ENCODE measurements at places on chromosomes 2 and 18.

- no peak overlapping the region for H3K27ac ChIP-seq
- H3K4me3 ChIP-seq = no peak overlapping the region
- peaks cover 31% of the 10 kb centered on the region for H3K4me1 ChIP-seq
- DNase-seq = no peak
Observed at GRCh38 chr2:147648471-147648870, 196.4 kb upstream of the ACVR2A start.

- no peaks in the 10 kb centered on the region for H3K36me3 ChIP-seq
- H3K4me1 ChIP-seq = peaks cover 3% of the 10 kb centered on the region
- no peak for DNase-seq
- no peak overlapping the region for H3K4me3 ChIP-seq
- H3K27ac ChIP-seq = no peak overlapping the region
- no peaks in the 10 kb centered on the region for H3K27me3 ChIP-seq
Observed at GRCh38 chr2:48200620-48201293, 294.5 kb upstream of the FBXO11 start.

- H3K36me3 ChIP-seq = peaks cover 3% of the 10 kb centered on the region
- no peaks in the 10 kb centered on the region for H3K4me1 ChIP-seq
- no peak overlapping the region for H3K4me3 ChIP-seq
- H3K27me3 ChIP-seq = no peaks in the 10 kb centered on the region
- no peak overlapping the region for H3K27ac ChIP-seq
- DNase-seq = no peak
Observed at GRCh38 chr18:5857180-5857579, 38.1 kb downstream of the TMEM200C start.

- H3K4me1 ChIP-seq = no peaks in the 10 kb centered on the region
- H3K36me3 ChIP-seq = no peaks in the 10 kb centered on the region
- no peak overlapping the region for H3K4me3 ChIP-seq
- no peak for DNase-seq
- H3K27ac ChIP-seq = no peak overlapping the region
Observed at GRCh38 chr2:216971593-216971992, 111.7 kb upstream of the TNP1 start.

Measured in mesothelial cell of epicardium (in vitro differentiated cells).